Naive thymus-derived CD4-positive, alpha-beta T cell (primary cell): ENCODE measurements at places on chromosomes 7 and 10.

GRCh38 chr10:63155388-63156020 lies 22.4 kb downstream of the NRBF2 start:
- no peak for DNase-seq

- DNase-seq, result no peak
Observed at GRCh38 chr10:32110790-32111189, 54.6 kb upstream of the KIF5B start.

- DNase-seq, result no peak
Observed at GRCh38 chr7:55413442-55413841, 48.3 kb downstream of the LANCL2 start.

- no peak for DNase-seq
Observed at GRCh38 chr10:46014206-46014605, 16.2 kb downstream of the NCOA4 start.

GRCh38 chr7:142626420-142627035 lies 122.7 kb upstream of the PRSS1 start:
- peak; percentile 66 for DNase-seq

- no peak for DNase-seq
Observed at GRCh38 chr10:80633910-80634309, 96.2 kb downstream of the SH2D4B start.

GRCh38 chr7:115221456-115221855 lies 299.6 kb downstream of the MDFIC start:
- no peak for DNase-seq

- DNase-seq, result no peak
Observed at GRCh38 chr10:110278562-110279406, 25.9 kb downstream of the SMNDC1 start.

- no peak for DNase-seq
Observed at GRCh38 chr7:50869108-50869725, 86.5 kb upstream of the GRB10 start.

GRCh38 chr10:48236199-48236621 lies 38.3 kb downstream of the FRMPD2 start:
- no peak for DNase-seq

DNA sequence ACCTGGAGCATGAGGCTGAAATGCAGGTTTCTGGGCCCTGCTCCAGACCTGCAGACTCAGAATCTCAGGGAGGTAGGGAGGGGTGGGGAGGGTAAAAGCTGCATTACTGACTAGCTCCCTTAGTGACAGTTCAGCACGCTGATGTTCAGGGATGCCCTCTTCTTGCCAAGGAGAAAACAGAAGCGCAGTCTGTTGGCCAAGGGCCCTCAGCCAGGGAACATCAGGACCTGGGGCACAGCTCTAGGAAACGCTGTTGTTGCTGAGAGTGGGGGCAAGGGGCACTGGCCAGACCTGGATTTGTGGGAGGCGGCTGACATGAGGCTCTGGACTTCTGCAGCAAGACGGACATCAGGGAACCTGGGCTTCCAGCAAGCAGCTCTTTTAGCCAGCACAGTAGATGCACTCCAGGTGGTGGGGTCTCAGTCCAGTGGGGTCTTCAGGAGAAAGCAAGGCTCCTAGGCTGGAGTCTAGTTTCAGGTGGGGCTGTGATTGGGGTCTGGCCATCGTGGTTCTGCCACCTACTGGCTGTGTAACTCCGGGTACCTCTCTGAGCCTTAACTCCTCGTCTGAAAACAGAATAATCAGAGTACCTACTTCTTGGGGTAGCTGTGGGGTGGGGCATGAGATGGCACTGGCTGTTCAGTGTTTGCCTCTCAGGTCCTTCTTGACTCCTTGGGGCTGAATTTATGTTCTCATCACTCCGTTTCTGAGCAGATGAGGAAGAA lies 72.9 kb upstream of the PRLHR start:
- no peak for DNase-seq

DNA sequence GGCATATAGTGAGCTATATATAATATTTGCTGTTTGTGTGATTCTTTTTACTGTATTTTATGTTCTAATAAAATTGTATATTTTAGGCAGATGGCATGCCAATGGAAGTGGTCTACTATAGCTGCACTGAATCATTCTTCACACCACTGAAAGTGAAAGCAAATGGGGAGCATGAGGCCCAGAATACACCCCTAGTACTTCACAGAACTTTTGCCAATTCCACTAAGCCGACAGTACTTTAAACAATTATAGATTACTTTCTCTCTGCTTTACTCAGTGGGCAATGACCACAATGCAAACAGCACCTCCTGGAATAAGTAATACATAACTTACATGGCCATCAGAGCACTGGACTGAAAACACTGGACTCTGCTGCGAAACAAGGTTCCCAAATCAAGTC lies 70.2 kb downstream of the ANKRD26 start:
- DNase-seq, result no peak

DNA sequence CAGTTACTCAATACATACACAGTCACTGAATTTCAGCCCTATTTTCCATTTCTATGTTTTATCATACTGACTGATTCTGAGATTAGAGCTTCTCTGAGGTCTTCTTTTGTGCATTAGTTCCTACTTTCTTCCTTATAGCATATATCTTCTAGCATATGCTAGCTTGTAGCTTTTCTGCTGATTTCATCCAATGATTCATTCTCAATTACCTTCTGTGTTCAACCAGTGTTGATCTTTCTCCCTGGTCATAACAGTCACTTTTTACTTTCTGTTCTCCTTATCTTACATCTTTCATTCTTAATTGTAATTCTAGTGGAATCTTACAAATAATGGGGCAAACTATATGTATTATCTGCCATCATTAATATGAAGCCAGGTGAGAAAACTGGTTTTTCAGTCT lies 159.5 kb upstream of the HGF start:
- no peak for DNase-seq
